ENCODE measurements at places on chromosomes 3 and 15. TPM values are rescaled to one million over a fixed set of nuclear protein-coding genes. Genes with fewer than 3 reads are reported as not detected.

DNA sequence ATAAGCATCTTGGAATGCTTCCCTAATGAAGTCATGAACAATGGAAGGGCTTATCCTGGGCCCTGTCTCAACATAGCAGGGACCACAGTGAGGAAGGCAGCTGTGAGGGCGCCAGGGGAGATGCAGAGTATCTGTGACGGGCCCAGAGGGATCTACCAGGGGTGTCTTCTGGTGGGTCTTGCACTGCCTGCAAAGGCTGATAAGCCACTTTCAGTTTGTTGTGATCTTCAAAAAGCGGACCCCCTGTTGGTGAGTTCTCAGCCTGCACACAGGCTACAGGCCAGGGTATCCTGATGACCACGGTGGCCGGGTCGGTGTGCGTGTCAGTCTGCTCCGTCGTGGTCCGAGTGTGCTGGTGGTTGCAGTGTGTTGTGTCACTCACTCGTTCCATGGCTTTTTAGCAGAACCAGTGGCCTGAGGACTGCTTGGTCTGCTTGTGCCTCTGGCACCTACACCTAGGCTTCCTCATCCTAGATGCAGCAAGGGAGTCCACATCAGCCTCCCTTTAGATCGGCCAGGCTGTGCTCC, 46.8 kb downstream of the CHDH start:
- peaks cover 6% of the 10 kb centered on the region for H3K4me1 ChIP-seq
- H3K36me3 ChIP-seq, result no peaks in the 10 kb centered on the region
- no peaks in the 10 kb centered on the region for H3K27me3 ChIP-seq
- no peak overlapping the region for H3K27ac ChIP-seq
- H3K4me3 ChIP-seq, result no peak overlapping the region
- DNase-seq, result no peak

DNA sequence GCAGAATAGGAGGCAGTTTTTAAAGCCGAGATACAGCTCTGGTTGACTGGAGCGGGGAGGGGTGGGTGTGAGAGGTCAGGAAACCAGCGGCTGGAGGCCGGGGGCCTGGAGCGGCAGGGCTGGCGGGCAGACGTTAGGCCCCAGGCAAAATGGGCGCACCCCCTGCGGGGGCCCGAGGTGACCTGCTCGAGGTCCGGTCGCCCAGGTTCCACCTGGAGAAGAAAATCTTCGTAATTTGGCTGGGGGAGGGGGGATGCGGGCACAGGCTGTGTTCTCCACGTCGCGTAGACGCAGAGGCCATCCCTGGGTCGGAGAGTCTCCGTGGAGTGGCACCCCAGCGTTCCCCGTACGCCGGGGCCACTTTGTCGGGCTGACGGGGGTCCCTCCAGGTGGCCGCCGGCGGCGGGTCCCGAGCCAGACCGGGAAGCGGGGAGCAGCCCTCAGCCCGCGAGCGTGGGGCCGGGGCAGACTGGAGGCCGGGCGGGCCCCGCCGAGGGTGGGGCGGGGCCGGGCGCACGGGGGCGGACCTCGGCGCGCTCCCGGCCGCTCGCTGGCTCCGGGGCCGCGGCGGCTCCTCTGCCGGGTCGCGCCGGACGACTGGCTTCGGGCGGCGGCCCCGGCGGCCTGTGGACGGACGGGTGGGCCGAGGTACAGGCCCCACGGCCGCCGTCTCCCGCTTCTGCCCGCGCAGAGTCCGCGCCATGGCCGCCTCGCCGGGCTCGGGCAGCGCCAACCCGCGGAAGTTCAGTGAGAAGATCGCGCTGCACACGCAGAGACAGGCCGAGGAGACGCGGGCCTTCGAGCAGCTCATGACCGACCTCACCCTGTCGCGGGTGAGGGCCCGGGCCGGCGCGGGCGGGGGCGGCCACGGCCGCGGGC, at the start of gene CRTC3:
TSS of gene CRTC3 (plus strand) at position 553 of the 879 bp plus-strand sequence. CDS start at position 702, 149 bp downstream.
- peak within 1 kb of the TSS; percentile 85 for H3K4me3 ChIP-seq
- H3K27ac ChIP-seq, result peak within 1 kb of the TSS; percentile 70
- no peaks in the 10 kb centered on the region for H3K27me3 ChIP-seq

DNA sequence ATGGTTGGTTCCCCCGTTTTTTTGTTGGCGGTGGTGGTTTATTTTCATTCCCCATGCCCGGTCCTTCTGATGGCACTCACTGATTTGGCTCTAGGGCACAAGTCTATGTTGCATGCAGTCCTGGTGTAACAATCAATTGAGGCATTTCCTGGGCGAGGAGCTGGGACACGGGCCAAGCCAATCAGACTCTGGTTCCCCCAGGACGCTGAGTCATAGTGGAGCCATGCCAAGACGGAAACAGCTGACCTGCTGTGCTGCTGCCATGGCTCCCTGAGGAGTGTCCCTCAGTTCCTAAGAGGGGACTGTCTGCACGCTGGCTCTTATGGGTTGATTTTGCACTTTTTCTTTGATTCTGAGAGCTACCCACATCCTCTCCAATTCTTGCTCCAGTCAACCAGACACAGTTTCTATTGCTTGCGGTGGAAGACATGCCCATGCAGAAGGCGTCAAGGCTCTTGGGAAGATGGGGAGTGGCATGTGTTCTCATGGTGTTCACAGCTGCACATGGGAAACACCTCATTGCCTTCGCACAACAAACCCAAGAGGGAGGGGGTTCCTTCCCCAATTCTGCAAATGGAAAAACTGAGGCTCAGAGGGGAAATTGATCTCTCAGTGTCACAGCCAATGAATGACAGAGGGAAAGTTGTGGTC, 28.3 kb upstream of the ALDH1L1 start:
- peaks cover 9% of the 10 kb centered on the region for H3K4me1 ChIP-seq
- no peak overlapping the region for H3K4me3 ChIP-seq
- no peaks in the 10 kb centered on the region for H3K36me3 ChIP-seq
- H3K27ac ChIP-seq, result no peak overlapping the region
- peak; percentile 91 for DNase-seq

DNA sequence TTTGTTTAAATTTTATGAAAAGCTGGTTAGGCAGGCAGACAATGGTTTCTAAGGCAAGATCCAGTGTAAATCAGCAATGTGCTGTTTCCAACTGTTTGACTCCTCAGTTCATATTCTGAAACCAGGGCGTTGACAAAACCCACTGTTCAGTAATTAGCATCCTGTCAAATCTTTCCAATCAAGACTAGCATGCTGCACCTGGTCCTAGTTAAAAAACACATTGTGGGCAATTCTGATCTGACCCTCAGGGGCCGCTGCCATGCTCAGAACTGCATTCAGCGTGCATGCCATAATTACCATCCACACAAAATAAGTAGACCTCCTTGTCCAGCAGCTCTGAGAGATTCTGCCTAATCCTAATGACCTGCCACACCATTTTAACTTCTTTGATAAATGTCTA, 20.9 kb upstream of the RBP1 start:
- DNase-seq, result no peak
- no peak overlapping the region for H3K4me3 ChIP-seq

GRCh38 chr3:159928666-159929065, 60.0 kb upstream of the IL12A start:
- no peak for DNase-seq
- H3K36me3 ChIP-seq, result no peaks in the 10 kb centered on the region
- H3K4me3 ChIP-seq, result no peak overlapping the region
- no peak overlapping the region for H3K27ac ChIP-seq
- no peaks in the 10 kb centered on the region for H3K27me3 ChIP-seq

- DNase-seq, result peak; percentile 59
- H3K36me3 ChIP-seq, result no peaks in the 10 kb centered on the region
- H3K4me3 ChIP-seq, result no peak overlapping the region
- H3K27ac ChIP-seq, result no peak overlapping the region
Measured at GRCh38 chr3:134665243-134665642, 14.4 kb upstream of the KY start.

- H3K27me3 ChIP-seq, result no peaks in the 10 kb centered on the region
- no peaks in the 10 kb centered on the region for H3K4me1 ChIP-seq
- no peak overlapping the region for H3K4me3 ChIP-seq
- H3K27ac ChIP-seq, result no peak overlapping the region
Measured at GRCh38 chr15:95609096-95609495, 721.4 kb upstream of the NR2F2 start.

- no peak for DNase-seq
- no peak overlapping the region for H3K4me3 ChIP-seq
- H3K27me3 ChIP-seq, result no peaks in the 10 kb centered on the region
- no peak overlapping the region for H3K27ac ChIP-seq
- H3K36me3 ChIP-seq, result no peaks in the 10 kb centered on the region
- H3K4me1 ChIP-seq, result peaks cover 4% of the 10 kb centered on the region
Measured at GRCh38 chr3:71536376-71536965, 47.1 kb downstream of the FOXP1 start.

GRCh38 chr3:159748425-159748824, 240.2 kb upstream of the IL12A start:
- no peak for DNase-seq
- H3K36me3 ChIP-seq, result no peaks in the 10 kb centered on the region
- no peaks in the 10 kb centered on the region for H3K4me1 ChIP-seq
- no peak overlapping the region for H3K4me3 ChIP-seq

RPUSD3 gene
- total RNA-seq, result 36.5 TPM

MAGEL2 gene
- 0.29 TPM for total RNA-seq

NR2F2 gene
- total RNA-seq, result 22.0 TPM

IL1RAP gene
- total RNA-seq, result 6.9 TPM

CFAP100 gene
- total RNA-seq, result not detected

CPB1 gene
- total RNA-seq, result not detected

PLSCR2 gene
- not detected for total RNA-seq

All from thyroid gland (tissue), 4 donors.